Activated CD8-positive, alpha-beta memory T cell treated with anti-CD3 and anti-CD28 coated beads, Interleukin-2, amount 10 ng/mL, durations not matched to agents 7 days and 5 days (primary cell): ENCODE measurements at places on chromosomes 6 and 20. TPM values are rescaled to one million over a fixed set of nuclear protein-coding genes. Genes with fewer than 3 reads are reported as not detected.

DNA sequence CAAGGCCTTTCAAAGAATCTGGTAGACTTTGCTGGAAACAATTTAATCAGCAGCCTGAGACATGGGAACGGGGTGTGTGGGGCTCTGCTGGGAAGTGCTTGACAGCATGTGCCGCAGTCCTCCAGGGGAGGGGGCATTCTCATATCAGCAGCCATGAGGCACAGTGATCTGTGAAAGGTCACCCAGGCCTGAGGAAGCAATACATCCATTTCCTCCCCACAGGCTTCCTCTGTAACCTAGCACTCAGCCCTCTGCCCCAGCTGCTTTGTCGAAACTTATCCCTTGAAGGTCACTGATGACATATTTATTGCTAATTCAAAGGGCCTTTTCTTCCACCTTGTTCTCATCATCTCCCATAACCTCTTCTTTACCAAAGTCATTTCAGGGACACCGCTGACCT lies 103.3 kb downstream of the TNFAIP3 start:
- no peak overlapping the region for H3K4me3 ChIP-seq
- H3K36me3 ChIP-seq, result peaks cover 20% of the 10 kb centered on the region
- H3K27me3 ChIP-seq, result no peaks in the 10 kb centered on the region

GRCh38 chr6:106643061-106643460 lies 13.7 kb downstream of the QRSL1 start:
- H3K4me3 ChIP-seq, result no peak overlapping the region
- H3K27ac ChIP-seq, result no peak overlapping the region
- H3K36me3 ChIP-seq, result peaks cover 40% of the 10 kb centered on the region
- DNase-seq, result no peak

DNA sequence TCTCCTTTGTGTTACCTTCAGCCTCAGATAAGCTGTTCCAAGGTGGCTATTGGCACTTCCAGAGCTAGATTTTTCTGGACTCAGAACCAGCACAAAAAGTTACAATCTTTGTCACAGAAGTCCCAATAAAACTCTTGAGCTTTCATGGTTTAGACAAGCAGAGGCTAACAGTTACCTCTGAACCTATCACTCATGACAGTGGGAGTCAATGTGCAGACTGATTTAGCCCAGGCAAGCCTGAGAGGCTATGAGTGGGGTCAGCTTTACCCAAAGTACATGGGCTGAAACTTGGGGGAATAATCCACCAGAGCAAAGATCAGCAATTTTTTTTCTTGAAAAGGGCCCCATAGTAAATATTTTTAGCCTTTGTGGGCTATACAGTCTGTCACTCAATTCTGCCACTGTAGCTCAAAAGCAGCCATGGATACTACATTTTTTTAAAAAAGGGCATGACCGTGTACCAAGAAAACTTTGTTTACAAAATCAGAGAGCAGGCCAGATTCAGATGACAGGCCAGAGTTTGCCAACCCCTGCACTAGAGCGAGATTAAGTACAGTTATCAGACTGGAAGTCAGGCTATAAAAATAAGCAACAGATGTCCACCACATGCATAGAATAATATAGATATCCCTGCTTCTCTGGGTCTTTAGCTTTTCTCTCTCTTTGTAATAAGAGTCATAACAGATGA lies 20.0 kb downstream of the CCN2 start:
- no peaks in the 10 kb centered on the region for H3K4me1 ChIP-seq
- peaks cover 9% of the 10 kb centered on the region for H3K27me3 ChIP-seq
- DNase-seq, result no peak
- no peak overlapping the region for H3K27ac ChIP-seq

DNA sequence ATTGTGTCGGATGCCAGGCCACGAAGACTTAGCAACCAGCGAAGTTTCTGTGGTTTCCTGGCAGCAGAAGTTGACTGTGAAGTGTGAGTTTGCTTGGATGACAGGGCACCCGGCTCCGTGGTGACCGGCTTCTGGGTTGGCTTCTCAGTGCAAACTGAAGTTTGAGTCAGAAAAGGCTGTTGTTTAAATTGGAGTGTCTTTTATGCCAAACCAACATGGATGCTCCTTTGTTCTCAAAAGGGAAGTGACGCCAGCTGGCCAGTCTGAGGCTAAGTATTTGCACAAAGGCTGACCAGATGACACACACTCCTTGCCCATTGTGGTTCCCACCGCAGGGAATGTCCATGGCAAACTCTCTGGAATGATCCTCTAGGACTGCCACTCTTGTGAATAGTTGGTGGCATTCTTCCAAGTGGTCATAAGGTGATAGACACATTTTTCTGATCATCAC lies 164.8 kb upstream of the QKI start:
- no peak for DNase-seq
- no peak overlapping the region for H3K27ac ChIP-seq
- no peaks in the 10 kb centered on the region for H3K36me3 ChIP-seq
- no peaks in the 10 kb centered on the region for H3K4me1 ChIP-seq

GRCh38 chr20:18428490-18429173 lies 38.2 kb downstream of the DZANK1 start:
- no peak overlapping the region for H3K27ac ChIP-seq
- no peaks in the 10 kb centered on the region for H3K4me1 ChIP-seq
- H3K36me3 ChIP-seq, result no peaks in the 10 kb centered on the region
- no peak overlapping the region for H3K4me3 ChIP-seq
- DNase-seq, result no peak

- H3K4me3 ChIP-seq, result peak within 1 kb of the TSS; percentile 93
- H3K4me1 ChIP-seq, result peaks cover 58% of the 10 kb centered on the region
- peak within 1 kb of the TSS; percentile 98 for H3K27ac ChIP-seq
- H3K36me3 ChIP-seq, result peaks cover 16% of the 10 kb centered on the region
- no peaks in the 10 kb centered on the region for H3K27me3 ChIP-seq
Measured at GRCh38 chr20:50958615-50959542, at the start of gene MOCS3. Gene MOCS3, plus strand, starts transcription at chr20:50958818. Its CDS starts 25 bp downstream, at chr20:50958843.

DNA sequence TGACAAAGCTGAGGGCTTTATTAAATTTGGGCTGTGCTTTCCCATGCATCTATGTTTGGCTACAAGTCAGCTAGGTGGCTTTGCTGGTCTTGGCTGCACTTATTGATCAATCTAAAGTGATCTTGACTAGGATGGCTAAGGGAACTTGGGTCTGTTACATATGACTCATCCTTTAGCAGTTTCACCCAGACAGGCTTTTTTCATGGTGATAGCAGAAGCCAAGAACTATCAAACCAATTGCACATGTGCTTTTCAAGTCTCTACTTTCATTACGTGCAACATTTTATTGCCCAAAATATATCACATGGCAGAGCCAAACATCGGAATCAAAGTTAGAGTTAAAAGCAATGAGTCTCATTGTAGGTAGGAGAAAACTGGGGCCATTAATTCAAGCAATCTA lies 626.3 kb downstream of the TENT5A start:
- no peaks in the 10 kb centered on the region for H3K4me1 ChIP-seq
- H3K4me3 ChIP-seq, result no peak overlapping the region
- no peak overlapping the region for H3K27ac ChIP-seq
- DNase-seq, result no peak
- H3K36me3 ChIP-seq, result no peaks in the 10 kb centered on the region
- no peaks in the 10 kb centered on the region for H3K27me3 ChIP-seq

DNA sequence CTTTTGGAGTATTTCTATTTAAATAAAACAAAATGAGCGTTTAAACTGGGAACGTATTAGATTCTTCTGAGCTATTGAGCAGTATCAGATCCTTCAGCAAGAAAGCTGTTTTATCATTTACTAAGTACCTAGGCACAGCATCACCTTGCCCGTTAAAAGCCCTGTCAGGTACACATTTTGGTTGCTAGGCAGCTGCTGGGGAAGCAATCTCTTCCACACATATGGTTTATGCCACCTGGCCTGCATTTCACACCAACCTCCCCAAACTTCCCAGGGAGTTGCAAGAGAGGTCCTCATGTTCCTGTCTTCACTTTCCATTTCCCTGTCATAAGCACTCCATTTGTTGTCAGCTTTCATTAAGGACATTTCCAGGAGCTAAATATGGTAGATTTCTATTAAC lies 400.1 kb downstream of the PLCB1 start:
- H3K4me3 ChIP-seq, result no peak overlapping the region
- no peaks in the 10 kb centered on the region for H3K27me3 ChIP-seq
- H3K36me3 ChIP-seq, result no peaks in the 10 kb centered on the region
- H3K4me1 ChIP-seq, result no peaks in the 10 kb centered on the region

- no peaks in the 10 kb centered on the region for H3K4me1 ChIP-seq
- DNase-seq, result no peak
- H3K4me3 ChIP-seq, result no peak overlapping the region
- no peak overlapping the region for H3K27ac ChIP-seq
- H3K36me3 ChIP-seq, result no peaks in the 10 kb centered on the region
Measured at GRCh38 chr6:55456016-55456415, 123.0 kb downstream of the HMGCLL1 start.

DNA sequence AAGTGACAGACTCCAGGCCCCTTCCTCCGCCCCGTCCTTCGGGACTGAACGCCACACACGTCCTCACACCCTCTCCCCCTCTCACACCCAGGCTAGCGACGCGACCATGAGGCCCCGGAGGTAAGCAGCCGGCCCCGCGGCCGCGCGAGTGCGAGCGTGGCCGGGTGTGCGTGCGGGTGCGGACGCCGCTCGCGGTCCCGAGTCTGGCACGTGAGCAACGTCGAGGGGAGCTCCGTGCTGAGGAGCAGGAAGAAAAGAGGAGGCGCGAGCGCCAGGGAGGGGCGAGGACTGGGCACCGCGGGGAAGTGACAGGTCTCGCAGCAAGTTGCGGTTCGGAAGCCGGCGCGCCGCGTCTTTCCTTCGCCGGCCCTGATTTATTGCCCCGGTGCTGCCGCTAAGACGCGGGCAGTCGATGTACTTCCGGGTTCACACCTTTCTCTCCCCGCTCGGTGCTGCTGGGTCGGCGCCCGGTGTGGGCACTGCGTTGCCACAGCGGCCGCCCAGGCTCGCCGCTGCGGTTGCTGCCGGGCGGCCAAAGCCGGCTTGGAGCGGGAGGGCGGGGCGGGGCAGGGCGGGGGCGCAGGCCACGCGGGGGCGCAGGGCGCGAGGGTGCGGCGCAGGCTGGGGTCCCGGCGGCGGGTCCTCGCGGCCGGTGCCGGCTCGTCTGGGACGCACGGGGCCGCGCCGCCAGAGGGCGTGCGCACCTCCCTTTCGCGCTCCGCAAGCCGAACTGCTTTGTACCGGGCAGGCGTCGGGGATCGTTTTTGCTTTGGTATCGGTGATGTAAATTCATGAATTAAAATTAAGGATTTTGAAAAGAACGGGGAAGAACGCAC lies 15.8 kb upstream of the LIN28B start:
- peaks cover 9% of the 10 kb centered on the region for H3K4me1 ChIP-seq
- H3K27ac ChIP-seq, result no peak overlapping the region
- H3K27me3 ChIP-seq, result peaks cover 43% of the 10 kb centered on the region
- peak; percentile 44 for DNase-seq
- peak overlapping the region; percentile 65 for H3K4me3 ChIP-seq

- no peaks in the 10 kb centered on the region for H3K27me3 ChIP-seq
- H3K27ac ChIP-seq, result no peak overlapping the region
- no peak overlapping the region for H3K4me3 ChIP-seq
- no peaks in the 10 kb centered on the region for H3K36me3 ChIP-seq
Measured at GRCh38 chr6:85866370-85866730, 223.7 kb upstream of the SYNCRIP start.

GRCh38 chr20:10313701-10314100 lies 95.1 kb downstream of the SNAP25 start:
- H3K27ac ChIP-seq, result no peak overlapping the region
- H3K27me3 ChIP-seq, result peaks cover 40% of the 10 kb centered on the region
- DNase-seq, result no peak
- no peak overlapping the region for H3K4me3 ChIP-seq

DNA sequence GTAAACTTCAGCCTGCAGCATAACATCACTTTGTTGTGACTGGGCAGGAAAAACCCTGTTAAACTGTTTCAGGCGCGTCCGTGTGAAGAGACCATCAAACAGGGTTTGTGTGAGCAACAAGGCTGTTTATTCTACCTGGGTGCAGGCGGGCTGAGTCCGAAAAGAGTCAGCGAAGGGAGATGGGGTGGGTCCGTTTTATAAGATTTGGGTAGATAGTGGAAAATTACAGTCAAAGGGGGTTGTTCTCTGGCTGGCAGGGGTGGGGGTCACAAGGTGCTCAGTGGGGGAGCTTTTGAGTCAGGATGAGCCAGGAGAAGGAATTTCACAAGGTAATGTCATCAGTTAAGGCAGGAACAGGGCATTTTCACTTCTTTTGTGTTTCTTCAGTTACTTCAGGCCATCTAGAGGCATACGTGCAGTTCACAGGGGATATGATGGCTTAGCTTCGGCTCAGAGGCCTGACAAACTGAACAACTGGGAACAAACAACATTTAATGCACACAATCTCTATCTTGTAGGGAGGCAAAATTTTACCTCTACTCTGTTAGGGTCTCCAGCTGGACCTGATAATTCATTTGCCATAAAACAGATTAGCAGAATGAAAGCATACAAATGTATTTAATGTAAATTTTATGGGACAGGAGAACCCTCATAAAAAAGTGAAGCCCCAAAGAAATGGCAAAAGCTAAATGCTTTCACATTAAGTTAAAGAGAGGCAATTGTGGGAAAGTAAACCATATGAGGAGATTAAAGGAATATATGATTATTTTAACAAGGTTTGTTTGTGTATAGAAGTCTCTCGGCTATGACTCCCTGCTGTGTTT lies 58.3 kb upstream of the HFE start:
- peak overlapping the region; percentile 99 for H3K27ac ChIP-seq
- H3K36me3 ChIP-seq, result peaks cover 8% of the 10 kb centered on the region
- DNase-seq, result no peak
- H3K27me3 ChIP-seq, result peaks cover 10% of the 10 kb centered on the region
- H3K4me1 ChIP-seq, result peaks cover 79% of the 10 kb centered on the region
- peak overlapping the region; percentile 26 for H3K4me3 ChIP-seq

- DNase-seq, result no peak
- H3K4me3 ChIP-seq, result no peak overlapping the region
- H3K36me3 ChIP-seq, result peaks cover under 1% of the 10 kb centered on the region
- peaks cover 28% of the 10 kb centered on the region for H3K4me1 ChIP-seq
- peaks cover under 1% of the 10 kb centered on the region for H3K27me3 ChIP-seq
Measured at GRCh38 chr6:6678185-6678671, 89.7 kb downstream of the LY86 start.

The SLC17A9 gene
- total RNA-seq, result 34.1 TPM

The EPPIN gene
- total RNA-seq, result not detected

The XKR7 gene
- total RNA-seq, result not detected

The CALHM6 gene
- total RNA-seq, result 3.8 TPM

The PPP2R5D gene
- total RNA-seq, result 58.4 TPM
